ENCODE measurements at places on chromosomes 3 and 15.
A peak's percentile ranks its signal among the peaks of the same experiment; 100 is the strongest.

DNA sequence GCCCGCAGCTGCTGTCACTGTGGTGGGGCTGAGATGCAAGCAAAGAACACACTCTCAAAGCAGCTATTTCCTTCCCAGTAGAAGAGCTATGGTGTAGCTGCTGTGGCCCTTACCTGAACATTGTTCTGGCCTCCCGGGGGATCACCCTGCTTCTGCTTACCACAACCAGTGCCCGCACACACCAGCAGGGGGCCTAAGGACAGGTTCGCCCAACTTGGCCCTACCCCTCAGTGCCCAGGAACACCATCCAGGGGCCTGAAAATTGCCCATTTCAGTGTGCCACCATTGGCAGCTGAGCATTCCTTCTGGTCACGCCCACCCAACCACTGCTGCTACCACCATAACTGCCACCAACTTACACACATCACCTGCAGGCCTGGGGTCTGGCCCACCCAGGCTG lies 113.0 kb downstream of the TP63 start:
- DNase-seq, result no peak

DNA sequence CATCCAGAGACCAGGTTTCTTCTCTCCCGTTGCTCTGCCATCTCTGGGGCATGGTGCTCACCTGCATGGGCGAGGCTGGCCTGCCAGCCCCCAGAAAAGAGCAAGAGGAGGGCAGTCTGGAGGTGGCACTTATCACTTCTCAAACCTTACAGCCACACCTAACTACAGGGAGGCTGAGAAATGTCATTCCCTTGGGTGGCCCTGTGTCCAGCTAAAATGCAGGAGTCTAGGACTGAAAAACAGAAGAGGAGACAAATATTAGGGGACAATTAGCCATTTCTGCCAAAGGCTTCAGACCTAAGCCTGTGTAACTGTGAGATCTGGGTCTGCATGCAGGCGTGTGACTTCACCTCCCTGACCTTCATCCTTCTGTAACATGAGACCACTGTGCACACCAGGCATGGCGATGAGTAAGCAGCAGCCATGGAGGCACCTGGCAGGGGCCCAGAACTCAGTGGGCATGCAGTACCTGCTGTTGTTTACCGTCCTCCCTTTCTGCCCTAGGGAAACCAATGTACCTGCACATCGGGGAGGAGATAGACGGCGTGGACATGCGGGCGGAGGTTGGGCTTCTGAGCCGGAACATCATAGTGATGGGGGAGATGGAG lies 83.4 kb downstream of the MESD start:
- no peak for DNase-seq

DNA sequence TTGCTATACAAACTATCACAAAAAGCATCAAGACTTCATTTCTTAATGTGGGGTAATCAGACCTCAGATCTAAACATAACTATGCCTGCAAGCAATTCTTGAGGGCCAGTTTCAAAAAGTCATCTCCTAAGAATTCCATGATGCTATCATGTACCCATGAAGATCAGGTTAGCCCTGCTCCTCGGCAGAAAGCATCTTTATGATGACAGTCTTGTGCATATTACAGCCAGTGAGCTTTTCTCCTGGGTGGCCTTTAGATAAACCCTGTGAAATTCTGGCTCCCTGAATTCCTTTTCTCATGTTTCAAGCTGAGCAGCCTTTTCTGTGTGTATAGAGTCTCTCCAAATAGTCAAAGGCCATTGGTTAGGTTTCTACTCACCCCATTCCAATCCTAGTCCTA lies 201.9 kb upstream of the MCTP2 start:
- DNase-seq, result no peak

GRCh38 chr3:29694783-29695182 lies 413.9 kb downstream of the RBMS3 start:
- no peak for DNase-seq

DNA sequence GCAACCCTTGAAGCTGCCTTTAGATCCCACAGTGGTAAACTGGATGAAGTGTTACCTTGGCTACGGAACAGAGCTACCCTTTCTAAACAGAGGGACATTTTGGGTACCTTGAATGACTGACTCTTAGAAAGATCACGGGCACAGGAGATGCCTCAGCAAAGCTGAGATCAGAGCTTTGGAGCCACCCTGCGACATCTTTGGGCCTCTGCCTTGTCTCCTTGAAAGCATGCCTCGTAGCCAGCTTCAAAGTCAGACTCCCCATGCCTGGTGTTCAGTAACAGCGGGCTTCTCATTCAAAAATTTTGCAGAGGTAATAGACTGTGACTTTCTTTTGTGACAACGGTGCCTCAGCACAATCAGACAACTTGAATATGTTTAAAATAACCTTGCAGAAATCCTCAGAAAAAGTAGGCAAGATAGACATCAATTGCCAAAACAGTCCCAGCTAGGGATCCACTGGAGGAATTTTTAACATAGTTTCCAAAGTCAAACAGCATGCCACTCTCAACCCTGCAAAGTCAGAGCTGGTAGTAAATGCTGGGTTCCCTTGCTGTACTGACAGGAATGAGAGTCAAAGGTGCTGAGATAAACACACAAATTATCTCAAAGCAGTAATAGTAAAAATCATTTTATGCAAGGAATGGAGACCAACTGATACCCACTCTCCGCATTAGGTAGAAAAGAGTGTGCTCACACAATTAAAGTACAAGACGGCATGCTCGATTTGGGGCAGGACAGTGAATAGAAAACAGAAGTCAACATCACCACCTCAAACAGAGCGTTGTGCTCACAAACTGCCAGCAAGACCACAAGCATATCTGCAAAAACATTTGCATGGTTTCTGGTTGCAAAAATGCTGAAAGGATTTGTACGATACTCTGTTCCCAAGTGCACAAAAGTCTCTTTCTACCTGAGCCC lies 82.1 kb downstream of the MYO1E start:
- DNase-seq, result peak; percentile 31

- DNase-seq, result no peak
Observed at GRCh38 chr3:61725851-61726333, 164.5 kb downstream of the PTPRG start.

GRCh38 chr3:37762698-37763097 lies 99.0 kb upstream of the CTDSPL start:
- DNase-seq, result no peak

- DNase-seq, result peak; percentile 41
Observed at GRCh38 chr15:25329696-25330095, 109.1 kb downstream of the UBE3A start.

DNA sequence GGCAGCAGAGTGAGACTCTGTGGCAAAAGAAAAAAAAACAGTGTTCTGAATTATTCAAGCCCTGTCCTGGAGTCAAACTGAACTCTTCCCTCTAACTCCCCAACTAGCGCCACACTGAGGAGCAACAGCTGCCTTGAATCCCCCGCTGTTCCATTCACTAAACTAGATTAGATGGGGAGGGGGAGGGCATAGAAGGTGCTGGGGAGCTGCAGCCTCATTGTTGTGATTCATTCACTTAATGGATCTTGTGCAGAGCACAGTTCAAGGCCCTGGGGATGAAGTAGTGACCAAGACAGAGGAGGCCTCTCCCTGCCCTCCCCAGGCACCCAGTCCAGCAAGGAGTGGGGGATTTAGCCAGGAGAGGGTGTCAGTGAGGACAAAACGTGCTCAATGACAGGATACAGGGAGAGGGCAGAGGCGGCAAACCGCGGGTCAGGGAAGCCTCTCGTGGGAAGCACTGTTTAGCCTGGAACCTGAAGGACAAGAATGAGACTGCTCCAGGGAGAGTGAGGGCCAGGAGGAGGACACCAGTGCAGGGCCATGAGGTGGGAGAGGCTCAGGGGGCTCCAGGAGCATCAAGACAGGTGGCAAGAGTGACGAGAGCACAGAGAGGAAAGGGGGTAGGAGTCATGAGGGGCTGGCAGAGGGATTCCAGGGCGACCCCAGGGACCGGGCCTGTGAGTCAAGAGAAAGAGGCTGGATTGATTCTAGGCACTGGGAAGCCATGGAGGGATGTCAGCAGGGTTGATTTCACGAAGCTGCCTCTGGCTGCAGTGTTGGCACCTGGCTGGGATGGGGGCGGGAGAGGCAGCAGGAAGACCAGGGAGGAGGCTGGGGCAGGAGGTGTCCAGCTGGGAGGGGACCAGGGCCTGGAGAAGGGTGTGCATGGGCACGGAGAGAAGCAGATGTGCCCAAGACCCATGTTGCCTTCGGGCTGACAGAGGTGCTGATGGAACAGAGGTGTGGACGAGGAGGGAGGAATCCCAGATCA lies 31.4 kb downstream of the ALS2CL start:
- DNase-seq, result no peak

- no peak for DNase-seq
Observed at GRCh38 chr15:101439285-101439919, 50.1 kb downstream of the PCSK6 start.
